ENCODE measurements at places on chromosomes 11 and 22.

- DNase-seq = no peak
These were observed 73.0 kb downstream of the MICAL3 start for GRCh38 chr22:17951315-17951714.

DNA sequence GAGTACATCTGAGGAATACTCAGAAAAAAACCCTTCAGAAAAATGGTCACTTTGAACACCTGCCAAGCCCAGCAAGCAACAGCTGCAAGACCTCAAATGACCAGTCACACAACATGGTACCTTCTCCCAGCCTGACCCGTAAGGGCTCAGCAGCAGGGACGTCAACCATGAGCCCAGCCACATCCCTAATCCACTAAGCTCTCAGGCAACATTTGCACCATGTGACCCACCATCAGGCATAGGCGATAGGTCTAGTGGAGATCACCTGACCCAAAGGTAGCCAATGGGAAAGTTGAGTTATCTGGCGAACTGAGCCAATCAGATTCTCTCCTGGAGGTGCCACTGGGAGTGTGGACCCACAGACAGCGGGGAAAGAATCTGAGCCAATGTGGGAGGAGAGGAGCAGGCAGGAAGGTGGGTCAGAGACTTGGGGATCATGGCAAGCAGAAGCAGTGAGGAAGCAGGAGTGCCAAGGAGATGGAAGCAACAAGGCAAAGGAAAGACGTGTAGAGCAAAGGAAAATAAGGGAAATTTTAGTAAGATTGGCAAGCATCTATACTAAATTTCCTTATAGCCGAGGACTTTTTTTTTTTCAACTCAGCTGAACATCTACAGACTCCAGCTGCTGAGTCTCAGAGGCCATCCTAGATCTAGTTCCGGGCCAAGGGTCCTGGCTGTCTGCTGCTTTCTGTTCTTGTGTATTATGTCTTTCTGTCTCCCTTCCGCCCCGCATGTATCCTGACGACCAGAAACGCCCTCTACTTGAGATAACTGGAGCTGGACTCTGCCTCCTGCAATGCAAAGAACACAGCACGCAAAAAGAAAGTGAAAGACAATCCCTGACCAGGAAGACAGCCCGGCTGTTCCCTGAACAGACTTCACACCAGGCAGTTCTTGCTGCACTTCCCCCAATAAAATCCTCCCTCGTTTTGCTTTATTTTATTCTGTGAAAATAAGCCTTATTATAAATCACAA is 11.0 kb upstream of the PLAAT2 start:
- DNase-seq = peak; percentile 40

DNA sequence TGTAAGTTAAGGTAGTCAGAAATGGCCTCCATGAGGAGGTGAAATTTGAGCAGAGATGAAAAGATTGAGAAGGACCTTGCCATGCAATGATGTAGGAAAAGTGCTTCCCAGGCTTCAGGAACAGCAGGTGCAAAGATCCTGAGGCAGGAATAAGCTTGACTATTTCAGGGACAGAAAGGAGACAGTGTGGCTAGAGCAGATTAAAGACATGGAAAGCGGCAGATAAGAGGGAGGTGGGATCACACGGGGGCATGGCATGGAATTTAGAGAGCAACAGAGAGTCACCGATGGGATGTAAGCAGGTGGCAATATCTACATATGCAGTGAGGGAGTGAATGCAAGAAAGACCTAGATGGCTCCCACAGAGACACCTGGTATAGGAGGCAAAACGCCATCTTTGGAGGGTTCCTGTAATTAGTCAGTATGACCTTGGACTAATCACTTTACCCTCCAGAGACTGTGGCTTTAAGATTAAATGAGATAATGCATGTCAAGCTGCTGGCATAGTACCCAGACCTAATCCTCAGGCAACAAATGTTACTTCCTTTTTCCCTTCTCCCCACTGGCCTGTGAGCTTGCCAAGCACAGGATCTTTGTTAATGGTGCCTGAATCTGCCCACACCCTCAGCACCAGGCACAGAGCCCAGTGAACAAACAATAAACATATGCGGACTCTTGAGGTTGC is 24.6 kb upstream of the ACER3 start:
- no peak for DNase-seq

GRCh38 chr22:25892678-25893077 is 150.7 kb downstream of the MYO18B start:
- DNase-seq = no peak

DNA sequence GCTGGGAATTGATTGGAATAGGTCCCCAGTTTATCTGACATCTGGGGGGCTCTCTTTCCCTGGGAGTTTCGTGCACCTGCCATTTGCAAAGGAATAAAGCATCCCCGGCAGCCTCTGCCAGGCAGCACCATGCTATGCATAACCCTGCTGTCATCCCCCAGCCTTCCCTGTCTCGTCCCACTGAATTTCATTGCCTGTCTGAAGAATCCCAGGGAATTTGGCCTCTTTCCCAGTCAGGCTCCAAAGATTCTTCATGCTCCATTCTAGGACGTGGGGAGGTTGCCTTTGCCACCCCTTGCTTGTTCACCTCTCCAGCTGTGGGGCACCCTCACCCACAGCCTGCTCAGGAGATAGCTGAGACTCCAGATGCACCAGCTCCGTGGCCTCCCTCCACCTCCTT is 195.1 kb upstream of the TBCEL start:
- no peak for DNase-seq
